ENCODE measurements at places on chromosomes 3 and 15.

GRCh38 chr3:129723558-129724324, 117.3 kb upstream of the PLXND1 start:
- DNase-seq: no peak

- DNase-seq: peak; percentile 82
Measured at GRCh38 chr3:58167431-58168351, 43.1 kb downstream of the DNASE1L3 start.

- no peak for DNase-seq
Measured at GRCh38 chr3:43091481-43091880, 14.4 kb downstream of the POMGNT2 start.

DNA sequence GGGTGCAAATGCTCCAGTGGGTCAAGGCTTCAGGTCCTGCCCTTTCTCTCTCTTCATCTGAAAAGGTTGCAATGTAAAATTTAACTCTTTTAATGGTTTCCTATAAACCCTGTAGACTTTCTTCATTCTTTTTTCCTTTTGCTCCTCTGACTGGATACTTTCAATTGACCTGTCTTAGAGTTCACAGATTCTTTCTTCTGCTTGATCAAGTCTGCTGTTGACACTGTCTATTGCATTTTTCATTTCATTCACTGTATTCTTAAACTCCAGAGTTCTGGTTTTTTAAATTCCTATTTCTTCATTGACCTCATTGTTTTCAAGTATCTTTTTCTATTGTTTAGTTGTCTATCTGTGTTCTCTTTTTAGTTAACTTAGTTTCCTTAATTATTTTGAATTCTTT, 82.1 kb downstream of the FAM227B start:
- no peak for DNase-seq

GRCh38 chr3:194197396-194197960, 61.5 kb downstream of the HES1 start:
- DNase-seq: no peak

- DNase-seq: no peak
Measured at GRCh38 chr3:122247825-122248185, 64.3 kb downstream of the CASR start.

- DNase-seq: peak; percentile 98
Measured at GRCh38 chr3:152298393-152299248, 29.9 kb downstream of the MBNL1 start.

GRCh38 chr15:77749998-77750540, 117.4 kb upstream of the LINGO1 start:
- no peak for DNase-seq
